ENCODE measurements at places on chromosomes 16 and 17.

DNA sequence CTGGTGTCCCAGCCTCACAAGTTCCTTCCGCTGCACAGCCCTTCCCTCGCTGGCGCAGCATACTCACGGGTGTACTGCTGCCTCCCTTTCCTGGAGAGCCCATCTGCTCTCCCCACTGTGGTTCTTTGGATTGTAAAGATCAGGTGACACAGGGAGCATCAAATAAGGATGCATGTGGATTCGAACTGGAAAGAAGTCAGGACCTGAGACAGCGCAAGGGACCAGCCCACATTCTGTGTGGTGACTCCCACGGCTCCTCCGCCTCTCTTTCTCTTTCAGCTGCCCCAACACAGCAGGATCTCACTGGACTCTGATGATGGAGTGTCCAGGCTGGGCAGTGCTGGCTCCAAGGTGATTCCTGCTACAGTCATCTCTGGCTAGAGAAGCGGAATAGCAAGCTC lies 8.1 kb downstream of the LDAF1 start:
- DNase-seq, result no peak

DNA sequence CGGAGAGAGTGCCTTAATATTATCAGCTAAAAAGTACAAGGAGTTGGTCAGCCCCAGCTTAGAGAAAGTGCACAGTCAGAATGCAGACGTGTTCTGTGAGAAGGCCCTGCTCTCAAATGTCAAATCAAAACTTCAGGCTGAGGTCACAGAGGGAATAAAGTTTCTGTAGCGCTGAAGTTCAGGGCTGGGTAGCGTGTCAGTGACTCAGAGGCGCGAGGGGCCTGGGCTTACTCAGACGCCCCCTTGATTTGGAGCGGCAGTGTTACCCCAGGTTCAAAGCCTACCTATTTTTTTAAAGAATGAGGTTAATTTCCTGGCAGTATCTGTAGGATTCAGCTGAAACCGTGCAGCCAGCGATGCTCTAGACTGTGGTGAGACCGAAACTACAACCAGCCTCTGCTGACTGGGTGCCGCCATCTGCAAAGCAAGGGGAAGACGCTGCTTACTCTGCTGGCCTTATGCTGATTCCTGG lies 4.8 kb downstream of the CIAO3 start:
- no peak for DNase-seq

DNA sequence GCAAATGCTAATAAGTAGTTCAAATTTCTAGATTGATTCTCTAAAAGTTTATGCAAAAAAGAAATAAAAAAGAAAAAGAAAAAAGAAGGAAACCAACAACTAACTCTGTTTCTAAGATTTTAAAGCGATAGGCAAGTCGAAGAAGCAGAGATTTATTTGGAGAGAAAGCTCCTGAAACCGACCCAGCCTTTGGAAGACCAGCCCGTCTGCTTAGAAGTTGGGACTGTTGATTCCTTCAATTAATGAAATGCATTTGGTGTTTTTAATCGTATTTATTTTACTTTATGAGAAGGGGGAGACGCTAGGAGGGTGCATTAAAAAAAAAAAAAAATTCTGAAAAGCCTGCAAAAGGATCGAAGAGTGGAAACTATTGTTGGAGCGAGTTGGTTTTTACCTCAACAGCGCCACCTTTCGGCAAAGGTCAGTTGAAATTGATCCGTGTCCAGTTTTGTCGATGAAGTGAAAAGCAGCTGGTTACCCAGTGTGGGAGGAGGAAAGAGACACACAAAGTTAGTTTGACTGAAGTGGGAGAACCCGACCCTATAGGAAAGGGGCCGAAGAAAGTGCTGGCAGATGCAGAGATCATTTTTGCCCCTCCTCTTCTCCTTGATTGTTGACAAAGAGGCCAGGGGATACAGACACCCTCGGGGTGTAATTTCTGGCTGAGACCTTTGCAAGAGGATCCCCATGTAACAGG lies 1.5 kb upstream of the MAF start:
- DNase-seq, result peak; percentile 83

DNA sequence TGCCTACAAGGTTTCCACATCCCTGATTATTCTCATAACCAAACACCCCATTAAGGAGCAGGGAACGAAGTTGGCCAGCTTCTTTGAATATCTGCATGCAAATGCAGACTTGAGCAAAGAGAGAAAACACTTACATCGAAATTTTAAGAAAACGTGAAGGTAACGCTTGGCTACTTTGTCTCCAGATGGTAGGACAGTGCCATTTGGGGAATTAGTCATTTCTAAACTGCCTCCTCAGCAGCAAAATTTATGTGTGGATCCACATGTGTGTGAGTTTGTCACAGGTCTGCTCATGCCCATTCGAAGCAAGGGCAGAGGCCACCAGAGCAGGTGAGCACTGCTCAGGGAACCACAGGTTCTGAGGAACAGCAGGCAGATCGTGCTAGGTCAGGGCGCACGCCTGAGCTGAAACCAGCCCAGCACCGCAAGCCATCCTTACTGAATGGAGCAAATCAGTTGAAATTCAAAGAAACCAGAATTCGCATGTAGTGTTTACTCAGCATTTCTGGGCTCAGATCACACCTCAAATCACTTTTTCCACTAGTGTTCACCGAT lies 80.1 kb downstream of the SOCS1 start:
- no peak for DNase-seq

DNA sequence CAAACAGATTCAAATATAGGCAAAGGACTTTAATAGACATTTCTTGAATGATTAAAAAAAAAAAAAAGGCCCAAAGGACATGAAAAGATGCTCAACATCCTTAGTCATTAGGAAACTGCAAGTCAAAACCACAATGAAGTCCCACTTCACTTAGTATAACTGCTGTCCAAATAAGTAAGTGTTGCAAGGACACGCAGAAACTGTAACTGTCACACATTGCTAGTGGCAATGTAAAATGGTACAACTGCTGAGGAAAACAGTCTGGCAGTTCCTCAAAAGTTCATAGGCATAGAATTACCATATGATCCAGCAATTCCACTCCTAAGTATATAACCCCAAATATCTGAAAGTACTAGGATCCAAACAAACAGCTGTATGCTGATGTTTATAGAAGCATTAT lies 112.7 kb downstream of the BRIP1 start:
- no peak for DNase-seq

- DNase-seq, result no peak
Measured at GRCh38 chr17:49976163-49976827, 7.3 kb downstream of the DLX4 start.

DNA sequence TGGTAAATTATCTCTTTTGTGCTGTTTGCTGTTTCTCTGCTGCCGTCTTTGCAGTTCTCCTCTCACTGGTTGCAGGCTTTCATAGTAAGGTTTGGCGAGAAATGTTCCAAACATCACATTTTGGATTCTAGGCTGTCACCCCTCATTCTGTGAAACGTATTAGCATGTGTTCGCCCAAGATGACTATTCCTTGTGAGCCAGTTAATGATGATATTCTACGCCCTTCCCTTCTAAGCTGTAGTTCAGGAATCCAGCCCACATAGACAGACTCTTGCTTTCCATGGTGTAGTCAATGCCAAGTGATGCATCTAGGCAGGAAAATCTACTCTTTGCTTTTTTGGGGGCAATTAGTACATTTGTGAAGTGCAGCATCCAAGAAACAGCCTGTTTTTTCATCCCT lies 14.4 kb downstream of the UBFD1 start:
- no peak for DNase-seq

- no peak for DNase-seq
Measured at GRCh38 chr16:27819881-27820610, 243.5 kb downstream of the GSG1L start.

- DNase-seq, result no peak
Measured at GRCh38 chr16:48250520-48251278, 3.4 kb upstream of the ABCC11 start.

- DNase-seq, result no peak
Measured at GRCh38 chr17:48529683-48530009, 1.2 kb downstream of the HOXB1 start.
